ELF-1 (cell line): ENCODE measurements at places on chromosomes 7 and 10.

GRCh38 chr7:17304926-17305325, 6.5 kb downstream of the AHR start:
- no peak for DNase-seq

GRCh38 chr10:73493781-73494180, 2.0 kb downstream of the PPP3CB start:
- DNase-seq = no peak

DNA sequence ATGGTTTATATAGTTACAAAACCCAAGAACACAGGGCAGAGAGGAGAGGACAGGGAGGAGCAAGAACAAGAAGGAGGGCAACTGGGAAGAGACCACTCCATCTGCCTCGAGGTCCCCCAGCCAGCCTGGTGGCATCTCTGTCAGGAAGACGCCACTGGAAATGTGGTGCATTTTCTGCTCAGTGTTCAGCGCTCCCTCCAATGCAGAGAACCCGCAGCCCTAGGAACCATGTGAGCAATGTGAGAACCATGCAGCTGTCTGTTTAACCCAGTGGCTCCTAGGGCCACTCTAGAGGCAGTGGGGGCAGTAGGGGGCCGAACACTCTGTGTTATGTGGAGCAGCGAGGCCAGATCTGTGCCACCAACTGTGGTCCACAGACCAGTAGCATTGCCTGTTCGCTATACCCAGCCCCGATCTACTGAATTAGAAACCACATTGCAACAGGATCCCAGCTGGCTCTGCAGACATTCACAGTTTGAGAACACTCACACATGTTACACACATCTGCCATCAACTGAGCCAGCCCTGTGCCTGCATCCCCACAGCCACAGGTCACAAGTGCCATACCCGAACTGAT, 110.2 kb downstream of the CPXM2 start:
- DNase-seq = peak; percentile 39

DNA sequence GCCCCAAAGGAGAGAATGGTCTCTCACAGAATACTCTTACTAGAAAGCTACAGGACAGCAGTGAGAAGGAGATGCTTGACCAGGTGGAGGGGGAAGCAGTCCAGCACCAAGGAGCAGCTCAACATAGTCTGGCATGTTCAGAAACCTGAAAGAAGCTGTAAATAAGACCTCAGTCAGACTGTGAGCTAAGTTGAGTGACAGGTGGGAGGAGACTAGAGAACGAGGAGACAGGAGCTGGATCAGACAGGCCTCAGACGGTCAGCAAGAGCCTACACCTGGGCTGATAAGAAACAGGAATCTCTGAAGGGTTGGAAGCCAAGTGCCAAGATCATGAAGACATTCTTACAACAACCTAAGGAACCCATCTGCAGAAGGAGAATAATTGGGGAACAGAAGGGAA, 54.5 kb downstream of the ELMO1 start:
- peak; percentile 34 for DNase-seq

- no peak for DNase-seq
These were observed 2.8 kb downstream of the SRGN start for GRCh38 chr10:69090685-69091084.
